ENCODE measurements at places on chromosomes 1 and 21. TPM values are rescaled to one million over a fixed set of nuclear protein-coding genes. Genes with fewer than 3 reads are reported as not detected.

SLC45A3 gene
- 19.5 TPM for total RNA-seq

STYXL2 gene
- 0.34 TPM for total RNA-seq

S100A1 gene
- 1.9 TPM for total RNA-seq

DNA sequence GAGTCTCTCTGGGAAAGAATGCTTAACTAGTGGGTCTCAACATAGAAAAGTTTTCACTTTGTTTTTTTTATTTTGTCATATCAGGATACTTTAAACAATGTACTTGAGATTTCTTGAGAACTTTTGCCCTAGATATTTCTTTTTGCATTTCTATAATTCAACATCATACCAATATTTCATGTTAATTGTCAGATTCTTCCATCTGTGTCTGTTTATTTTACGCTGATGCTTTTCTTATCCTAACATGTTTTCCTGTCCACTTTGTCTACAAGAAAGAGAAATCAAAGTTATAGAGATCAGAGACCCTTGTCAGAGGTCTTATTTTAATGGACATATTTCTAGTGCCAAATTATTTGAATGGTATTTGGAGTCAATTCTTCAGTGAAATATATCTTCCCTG lies 95.5 kb upstream of the B3GALT2 start:
- no peak for DNase-seq

GRCh38 chr1:204340081-204340889 lies 19.4 kb downstream of the PLEKHA6 start:
- DNase-seq: no peak

DNA sequence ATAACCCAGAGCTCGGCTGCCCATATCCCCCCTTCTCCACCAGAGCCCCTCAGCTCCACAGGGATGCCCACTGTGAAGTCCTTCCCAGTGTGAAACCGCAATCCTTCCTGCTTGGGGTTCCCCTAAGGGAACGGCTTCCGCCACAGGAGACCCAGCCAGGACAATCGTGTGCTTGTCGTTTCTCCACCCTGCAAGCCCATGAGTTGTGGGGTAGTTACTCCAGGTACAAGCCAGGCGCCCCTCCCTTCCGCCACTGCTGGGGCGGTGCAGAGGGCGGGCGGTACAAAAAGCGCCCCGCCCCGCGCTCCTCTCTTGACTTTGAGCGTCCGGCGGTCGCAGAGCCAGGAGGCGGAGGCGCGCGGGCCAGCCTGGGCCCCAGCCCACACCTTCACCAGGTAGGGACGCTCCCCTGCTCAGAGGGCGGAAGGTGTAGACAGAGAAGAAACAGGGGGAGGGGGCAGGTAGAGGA lies at the start of gene TINAGL1:
TINAGL1 (plus strand) TSS at position 315 of the 469 bp plus-strand sequence. CDS start 634 bp downstream, outside the sequence.
- DNase-seq: peak; percentile 91

DNA sequence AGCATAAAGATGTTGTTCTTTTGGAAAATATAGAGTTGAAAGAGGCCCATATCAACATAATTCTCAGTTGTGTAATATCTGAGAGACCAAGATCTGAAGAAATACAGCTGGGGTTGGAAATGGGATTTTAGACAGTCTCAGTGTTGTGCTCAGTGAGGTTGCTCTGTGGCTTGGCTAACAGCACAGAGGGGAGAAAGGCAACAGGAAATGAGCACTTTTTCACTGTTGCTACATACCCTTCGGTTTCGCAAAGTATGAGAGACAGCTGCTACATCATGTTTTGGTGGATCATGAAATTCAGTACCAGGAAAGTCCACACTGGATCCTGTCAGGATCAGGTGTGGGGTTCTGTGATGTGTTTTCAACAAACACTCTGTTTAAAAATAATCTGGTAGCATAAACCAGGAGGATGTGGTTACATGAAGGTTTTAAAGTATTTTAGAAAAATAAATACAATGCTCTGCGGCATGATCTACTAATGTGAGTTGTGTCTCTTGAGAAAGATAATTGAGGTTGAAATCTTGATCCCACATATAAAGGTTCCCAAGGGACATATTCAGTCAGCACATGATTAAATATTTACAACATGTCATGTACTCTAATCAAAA lies 7.0 kb upstream of the GPR88 start:
- no peak for DNase-seq

DNA sequence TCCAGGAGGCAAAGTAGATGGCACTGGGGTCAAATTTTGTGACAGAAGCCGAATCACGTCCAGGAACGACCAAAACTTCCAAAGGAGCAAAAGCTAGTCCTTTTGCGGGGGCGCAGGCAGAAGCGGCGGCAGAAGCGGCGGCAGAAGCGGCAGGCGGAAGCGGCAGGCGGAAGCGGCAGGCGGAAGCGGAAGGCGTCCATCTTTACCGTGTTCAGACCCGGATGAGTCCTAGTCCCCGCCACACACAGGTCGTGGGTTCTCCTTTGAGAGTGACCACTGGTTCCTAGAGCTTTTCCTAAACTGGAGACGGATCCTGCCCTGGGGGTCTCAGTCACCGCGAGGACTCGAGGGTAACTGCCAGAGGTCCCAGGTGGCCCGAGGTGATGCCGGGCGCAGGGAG lies 53.6 kb downstream of the POFUT2 start:
- DNase-seq: no peak

DNA sequence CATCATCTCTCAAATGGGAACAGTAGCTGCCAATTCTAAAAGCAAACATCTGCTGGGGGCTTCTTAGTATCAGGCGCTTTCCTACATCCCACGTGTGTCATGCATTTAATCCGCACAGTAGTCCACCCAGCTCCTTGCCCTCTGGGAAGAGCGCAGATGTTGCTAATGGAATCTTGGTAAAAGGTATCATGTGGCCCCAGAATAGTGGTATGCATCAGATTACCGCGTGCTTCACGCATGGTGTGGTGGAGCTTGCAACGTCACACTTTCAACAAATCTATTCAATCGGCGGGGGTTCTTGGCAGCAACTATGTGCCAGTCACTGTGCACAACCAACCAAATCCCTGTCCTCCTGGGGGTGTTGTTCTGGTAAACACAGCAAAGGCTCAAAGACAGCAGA lies 141.0 kb downstream of the HIVEP3 start:
- no peak for DNase-seq
